ENCODE measurements at places on chromosomes 1 and 21.

DNA sequence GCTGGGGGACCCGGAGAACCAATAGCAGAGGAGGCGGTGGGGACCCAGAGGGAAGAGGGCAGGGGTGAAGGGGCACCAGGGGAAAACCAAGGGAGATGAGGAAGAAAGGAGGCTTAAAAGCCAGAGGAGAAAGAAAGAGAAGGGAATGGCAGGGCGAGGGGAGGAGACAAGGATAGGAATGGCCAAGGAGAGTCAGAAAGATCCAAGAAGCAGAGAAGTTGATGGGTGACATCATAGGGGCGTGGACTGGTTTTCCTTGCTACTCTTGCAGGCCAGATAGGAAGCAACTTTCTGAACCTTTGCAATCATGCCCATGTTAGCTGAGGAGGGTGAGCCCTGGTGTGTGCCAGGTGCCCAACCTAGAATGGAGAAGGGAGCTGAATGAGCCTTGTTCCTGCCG lies 5.4 kb downstream of the NPR1 start:
- DNase-seq = no peak

- DNase-seq = peak; percentile 93
Measured at GRCh38 chr1:94094469-94095111, 26.4 kb downstream of the ABCA4 start.

GRCh38 chr1:247115545-247115944 lies 11.4 kb upstream of the ZNF669 start:
- no peak for DNase-seq

DNA sequence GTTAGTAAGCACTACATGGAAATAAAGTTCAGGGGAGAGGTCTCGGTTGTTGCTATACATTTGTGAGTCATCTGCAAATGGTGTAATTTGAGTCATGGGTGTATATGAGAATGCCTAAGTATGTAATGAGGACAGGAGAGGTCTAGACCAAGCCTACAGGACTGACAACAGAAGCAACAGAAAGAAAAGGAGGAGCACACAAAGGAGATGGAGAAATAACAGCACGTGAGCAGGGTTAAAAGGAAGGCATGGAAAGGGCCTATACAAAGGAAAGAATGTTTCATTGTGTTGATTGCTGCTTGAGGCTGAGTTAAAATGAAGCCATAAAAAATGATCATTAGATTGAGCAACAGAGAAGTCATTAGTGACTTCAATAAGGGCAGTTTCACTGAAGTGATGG lies 28.0 kb upstream of the PRKAA2 start:
- DNase-seq = peak; percentile 35

DNA sequence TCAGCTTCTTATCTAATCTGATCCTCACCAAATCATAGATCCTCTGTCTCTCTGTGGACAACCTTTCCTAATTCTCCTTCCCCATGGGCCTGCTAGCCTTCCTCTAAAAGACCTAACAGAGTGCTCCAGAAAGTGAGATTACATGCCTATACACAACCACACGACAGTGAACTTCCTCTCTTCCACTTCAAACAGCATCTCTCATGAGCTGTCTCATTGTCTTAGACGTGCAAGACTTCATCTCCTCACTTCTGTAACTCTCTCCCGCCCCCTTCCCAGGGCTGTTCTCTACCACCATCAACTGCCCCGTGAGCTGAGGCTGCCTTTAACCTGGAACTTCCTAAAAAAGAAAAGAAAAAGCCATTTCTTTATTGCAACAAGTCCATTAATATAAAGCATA lies 14.1 kb upstream of the A3GALT2 start:
- no peak for DNase-seq

DNA sequence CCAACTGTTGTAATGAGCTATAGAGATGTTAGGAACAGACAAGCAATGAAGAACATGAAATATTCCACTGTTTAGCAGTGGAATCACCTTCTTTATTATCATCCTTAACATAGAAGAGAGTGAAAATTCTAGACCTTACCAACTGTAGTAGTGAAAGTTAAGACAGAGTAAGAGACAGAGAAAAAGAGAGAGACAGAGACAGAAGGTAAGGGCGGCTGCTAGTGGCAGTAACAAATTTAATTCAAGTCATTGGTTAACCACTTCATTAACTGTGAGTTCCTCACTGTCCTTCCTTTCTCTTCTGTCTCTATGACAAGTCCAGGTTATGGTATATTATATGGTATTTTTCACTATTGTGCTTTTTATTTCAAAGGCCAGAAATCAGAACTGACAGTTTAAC lies 355.7 kb upstream of the ESRRG start:
- no peak for DNase-seq

DNA sequence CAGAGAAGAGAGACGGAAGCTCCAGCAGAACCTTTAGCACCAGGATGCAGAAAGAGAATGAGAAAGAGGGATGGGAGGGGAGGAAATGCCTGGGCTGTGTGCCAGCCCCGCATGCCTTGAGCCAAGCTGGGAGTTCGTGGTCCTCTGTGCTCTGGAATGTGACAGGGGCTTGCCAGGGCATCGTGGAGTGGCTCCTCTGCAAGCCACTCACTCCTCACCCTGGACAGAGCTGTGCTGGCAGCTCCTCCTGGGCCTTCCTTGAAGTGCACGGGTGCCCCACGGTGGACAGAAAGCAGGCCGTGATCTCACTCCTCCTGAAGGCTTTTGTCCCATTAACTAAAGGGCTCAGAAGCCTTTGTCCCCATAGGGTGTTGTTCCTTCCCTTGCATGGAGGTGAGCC lies 34.8 kb upstream of the PRELP start:
- peak; percentile 88 for DNase-seq

DNA sequence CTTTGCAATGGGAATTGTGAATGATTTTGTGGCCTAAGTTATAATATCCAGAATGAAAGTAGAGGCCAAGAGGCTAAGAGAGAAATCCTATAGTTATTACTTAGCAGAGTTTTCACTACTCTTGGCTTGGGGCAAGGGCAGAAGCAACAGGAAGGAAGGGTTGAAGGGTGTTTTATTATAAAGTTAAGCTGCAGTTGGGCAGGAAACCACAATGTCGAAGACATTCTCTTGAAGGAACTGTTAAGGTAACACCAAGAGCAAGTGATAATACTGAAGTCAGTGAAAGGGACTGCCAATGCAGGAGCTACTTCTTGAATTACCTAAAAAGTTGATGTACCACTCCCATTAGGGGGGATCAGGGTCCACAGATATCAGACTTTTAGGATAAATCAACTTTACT lies 8.3 kb downstream of the XCL2 start:
- no peak for DNase-seq

DNA sequence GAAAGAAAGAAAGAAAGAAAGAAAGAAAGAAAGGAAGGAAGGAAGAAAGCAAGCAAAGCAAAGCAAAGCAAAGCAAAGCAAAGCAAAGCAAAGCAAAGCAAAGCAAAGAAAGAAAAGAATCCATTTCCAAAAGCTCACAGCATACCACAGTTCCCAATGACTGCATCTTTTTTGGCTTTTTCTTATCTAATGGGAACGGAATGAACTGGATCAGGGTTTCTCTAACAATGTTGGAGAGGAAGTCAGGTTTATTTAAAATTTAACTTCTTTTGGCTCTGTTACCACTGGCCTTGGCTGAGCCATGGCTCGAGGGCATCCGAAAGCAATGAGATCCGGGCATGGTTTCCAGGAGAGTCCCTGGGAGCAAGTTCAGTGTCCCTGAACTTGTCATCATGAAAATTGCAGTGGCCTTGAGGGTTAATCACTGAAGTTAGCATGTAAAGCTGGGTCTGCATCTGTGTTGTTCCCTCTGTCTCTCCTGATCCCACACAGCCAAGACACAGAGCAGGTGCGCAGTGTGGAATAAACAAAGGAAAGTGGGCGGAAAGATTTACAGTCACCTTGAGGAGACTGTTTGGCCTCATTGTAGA lies 34.6 kb upstream of the CTPS1 start:
- DNase-seq = peak; percentile 45

DNA sequence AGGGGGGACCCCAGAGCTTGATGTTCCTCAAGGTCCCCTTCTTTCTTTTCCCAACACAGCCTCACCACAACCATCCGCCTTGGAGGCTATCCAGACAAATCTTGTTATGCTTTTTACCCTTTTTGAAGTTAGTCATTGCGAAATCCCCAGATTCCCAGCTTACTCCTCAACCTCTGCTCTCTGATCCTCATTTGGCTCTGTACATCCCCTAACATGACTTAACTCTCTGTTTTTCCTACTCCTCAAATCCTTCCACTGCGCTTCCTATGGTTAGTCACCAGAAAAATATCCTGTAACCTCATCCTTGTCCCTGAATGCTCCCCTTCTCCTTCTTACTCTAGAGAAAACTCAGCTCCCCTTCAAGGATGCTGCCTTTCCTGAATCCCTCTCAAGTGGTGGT lies 189.1 kb upstream of the POU3F1 start:
- peak; percentile 91 for DNase-seq

DNA sequence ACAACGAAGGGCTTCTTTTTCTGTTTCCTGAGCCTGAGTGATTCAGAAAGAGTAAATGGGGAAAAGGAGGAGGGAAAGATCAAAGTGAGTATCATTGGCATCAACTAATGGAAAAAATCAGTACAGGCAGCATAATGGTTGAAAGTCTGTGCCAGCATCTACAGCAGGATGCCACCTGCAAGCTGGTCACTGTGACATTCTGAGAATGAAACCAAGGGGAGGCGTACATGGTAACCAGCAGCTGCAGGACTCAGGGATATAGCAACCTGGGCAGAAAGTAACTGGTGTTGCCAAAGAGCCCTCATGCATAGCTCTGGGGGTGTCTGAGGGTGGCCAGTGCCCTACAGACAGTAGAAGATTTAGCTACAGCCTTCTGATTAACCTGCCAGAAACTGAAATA lies 305.9 kb downstream of the BRINP2 start:
- DNase-seq = no peak

DNA sequence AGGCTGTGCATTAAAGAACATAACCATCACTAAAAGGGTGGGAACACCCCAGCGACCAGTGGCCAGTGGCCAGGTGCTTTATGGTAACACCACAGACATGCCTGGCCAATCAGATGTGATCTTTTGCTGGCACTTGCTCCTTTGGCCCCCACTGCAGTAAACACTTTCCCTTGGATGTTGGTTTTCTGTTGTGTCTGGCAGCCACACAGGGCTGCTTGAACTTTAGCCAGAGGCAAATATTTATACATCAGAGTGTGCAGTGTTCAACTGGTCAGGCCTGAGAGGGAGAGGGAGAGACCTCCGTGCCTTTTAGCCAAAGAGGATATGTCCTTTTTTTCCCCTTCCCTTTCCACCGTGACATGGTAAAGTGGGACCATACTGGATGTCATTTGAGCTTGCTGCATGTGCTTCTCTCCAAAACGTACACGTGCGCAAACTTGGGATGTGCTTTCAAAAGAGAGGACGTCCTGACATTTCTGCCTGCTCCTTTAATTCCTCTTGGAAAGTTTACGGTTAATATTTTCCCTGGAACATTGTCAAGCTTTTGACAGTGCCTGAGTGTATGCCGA lies 101.2 kb downstream of the NFIA start:
- DNase-seq = peak; percentile 78

DNA sequence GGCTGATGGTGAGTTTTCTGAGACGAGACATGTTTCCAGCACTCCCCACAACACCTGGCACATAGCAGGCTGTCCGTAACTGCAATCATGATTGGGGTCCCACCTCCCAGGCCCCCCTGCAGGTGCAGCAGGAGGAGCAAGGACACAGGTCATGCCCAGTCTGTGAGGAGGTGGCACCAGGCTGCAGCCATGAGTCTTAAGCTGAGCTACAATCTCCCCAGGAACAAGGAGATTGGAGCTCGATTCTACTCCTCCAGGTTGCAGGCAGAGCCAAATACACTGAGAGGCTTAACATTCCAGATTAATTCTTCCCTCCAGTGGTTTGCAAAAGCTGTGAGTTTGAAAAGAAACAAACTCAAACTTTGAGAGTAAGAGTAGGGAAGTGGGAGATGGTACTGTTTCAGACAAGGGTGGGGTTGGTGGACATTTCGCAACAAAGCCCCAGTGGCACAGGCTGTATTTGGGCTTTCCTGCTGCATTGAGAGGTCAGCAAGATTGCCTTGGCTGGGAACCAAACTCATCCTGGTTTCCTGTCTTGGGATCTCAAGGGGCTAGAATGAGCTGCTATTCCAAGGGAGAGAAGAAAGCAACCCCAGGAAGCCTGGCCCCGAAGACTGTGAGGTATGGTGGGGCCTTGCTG lies 64.8 kb upstream of the GALNT2 start:
- peak; percentile 1 for DNase-seq

DNA sequence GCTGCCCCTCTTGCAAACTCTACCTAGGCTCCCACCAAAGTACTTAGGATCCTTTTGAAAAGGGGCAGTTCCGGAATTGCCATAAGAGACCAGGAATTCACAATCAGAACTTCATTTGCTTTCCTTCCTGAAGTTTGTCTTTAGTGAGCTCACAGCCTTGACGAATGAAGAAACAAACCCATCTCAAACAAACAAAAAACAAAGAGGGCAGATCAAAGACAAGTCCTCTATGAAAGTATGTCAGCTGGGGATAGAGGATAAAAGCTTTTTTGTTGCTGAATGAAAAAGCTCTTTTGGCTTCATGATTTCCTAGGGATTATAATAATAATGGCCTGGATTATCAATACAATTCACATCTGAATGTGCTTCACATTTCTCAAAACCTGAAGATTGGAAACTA lies 357.9 kb upstream of the DUSP10 start:
- DNase-seq = no peak

DNA sequence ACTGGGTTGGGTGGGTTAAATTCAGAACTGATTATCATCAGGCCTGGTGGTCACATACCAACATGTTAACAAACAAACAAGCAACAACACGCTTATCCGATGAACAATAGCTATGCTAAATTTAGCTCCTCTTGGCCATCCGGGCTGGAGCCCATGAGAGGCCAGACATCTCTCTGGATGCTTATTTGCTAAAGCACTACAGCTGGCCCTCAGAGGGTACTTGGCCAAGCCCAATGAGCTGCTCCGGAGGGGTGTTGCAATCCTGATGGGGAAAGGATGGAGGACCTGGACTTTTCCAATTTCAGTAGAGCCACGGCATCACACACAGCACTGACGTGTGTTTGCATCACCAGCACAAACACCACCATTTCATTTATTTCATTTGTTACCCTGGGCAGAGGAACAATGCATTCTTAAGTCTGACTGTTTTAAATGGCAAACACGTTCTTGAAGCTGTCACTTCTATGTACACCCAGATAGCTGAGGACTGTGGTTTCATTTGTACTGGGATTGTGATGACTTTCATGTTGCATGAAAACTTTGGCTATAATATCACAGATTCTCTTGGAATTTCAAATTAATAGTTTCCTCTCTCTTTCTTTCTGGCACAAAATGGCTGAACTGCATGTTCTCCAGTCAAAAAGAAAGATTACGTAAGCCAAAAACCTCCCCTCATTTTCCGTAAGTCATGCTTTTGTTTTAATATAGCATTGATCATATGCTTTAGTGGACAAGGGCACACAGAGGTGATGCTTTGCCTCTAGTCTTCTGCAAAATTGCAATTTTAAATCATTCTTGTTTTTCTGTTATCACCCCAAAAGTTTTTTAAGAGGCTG lies 359.8 kb upstream of the KAZN start:
- peak; percentile 38 for DNase-seq

DNA sequence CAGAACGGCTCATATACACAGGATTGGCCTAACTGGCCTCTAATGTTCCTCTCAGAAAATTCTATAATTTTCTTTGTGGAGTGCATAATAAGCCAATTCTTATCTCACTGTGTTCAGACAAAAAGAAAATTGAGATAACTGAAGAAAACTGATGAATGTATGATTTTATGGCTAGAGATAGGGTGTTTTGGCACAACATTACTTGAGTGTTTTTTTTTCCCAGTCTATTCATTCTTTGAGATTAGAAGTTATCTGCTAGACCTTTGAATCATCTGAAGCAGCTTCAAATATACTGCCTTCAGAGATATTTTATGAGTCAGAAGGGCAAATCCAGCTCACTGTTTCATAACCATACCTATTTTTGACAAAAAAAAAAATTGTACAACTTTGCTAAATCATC lies 85.6 kb downstream of the VAV3 start:
- peak; percentile 62 for DNase-seq

Measured in fibroblast of lung (primary cell).